HTR-8/SVneo (cell line): ENCODE measurements at places on chromosomes 4 and X.
A peak's percentile ranks its signal among the peaks of the same experiment; 100 is the strongest.

DNA sequence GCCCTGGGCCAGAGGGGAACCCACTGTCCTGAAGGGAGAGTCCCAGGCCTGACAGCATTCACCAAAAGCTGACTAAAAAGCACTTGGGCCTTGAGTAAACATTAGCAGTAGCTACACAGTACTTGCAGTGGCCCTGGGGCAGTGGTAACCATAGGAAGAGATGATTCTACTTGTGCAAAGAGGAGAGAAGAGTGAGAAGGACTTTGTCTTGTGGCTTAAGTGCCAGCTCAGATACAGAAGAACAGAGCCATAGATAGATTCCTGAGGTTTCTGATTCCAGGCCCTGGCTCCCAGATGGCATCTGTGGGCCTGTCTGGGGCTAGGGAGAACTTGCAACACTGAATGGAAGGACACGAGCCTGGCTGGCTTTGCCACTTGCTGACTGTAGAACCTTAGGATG is 100.5 kb downstream of the PTCHD1 start:
- DNase-seq = no peak

- DNase-seq = no peak
Observed at GRCh38 chrX:19745077-19745476, 142.3 kb downstream of the SH3KBP1 start.

DNA sequence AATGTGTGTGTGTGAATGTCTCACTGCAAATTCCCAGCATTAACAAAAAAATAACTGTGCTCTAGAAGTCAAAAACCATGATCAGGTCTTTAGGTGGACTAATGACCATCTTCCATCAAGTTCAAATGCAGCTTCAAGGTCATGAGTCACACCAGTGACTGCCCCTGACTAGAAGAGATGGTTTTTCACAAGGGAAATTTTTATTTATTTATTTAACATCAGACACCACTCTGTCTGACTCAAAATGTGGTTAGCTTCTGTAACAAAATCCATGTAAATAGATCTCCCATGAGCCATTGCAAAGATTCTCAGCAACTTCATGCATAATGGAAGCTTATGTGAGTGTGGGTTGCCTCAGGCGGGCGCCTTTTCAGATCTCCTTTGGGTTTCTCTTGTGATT is 219.2 kb downstream of the KIT start:
- no peak for DNase-seq

DNA sequence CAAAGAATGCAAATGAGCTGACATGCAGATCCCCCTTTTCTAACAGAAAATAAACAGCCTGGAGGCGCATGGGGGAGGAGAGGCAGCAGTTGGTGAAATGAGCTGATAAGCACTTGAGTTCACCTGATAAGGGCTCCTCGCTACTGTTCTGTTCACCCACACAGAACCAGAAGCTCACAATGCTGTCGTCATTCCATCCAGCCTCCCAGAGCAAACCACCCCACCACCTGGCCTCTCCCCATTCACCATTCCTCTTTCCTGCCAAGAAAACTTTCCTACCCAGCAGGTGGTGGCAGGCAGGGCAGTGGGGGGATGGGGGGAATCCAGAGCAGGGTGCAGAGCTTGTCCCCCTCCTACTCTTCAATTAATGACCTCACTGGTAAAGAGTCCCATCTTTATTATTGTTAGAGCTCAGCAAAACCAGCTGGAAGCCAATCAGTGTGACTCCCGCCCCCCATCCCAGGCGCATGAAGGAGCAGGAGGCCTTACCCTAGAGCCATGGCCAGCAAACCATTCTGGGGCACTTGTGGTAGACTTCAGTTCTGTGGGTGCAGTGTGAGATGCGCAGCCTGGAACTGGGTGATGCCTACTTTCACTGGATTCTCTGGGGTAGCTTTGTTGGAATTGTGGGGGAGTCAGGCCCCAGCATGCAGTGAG is 350.3 kb downstream of the ZIC3 start:
- DNase-seq = no peak

DNA sequence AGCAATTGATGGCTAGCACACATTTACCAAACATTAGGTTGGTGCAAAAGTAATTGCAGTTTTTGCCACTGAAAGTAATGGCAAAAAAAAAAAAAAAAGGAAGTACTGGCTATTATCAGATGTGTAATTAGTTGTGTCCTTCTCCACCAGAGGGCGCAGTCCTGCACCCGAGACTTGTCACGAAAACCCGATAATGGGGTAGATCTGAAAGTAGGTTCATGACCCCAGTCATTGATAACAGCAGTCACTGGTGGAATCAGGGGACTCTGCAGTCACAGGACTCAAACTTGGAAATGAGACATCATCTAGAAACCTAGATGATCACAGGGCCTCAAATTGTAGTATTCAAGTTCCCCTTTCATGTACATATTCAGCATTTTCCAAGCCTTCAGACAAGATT is 13.1 kb upstream of the ACOT9 start:
- peak; percentile 73 for DNase-seq

DNA sequence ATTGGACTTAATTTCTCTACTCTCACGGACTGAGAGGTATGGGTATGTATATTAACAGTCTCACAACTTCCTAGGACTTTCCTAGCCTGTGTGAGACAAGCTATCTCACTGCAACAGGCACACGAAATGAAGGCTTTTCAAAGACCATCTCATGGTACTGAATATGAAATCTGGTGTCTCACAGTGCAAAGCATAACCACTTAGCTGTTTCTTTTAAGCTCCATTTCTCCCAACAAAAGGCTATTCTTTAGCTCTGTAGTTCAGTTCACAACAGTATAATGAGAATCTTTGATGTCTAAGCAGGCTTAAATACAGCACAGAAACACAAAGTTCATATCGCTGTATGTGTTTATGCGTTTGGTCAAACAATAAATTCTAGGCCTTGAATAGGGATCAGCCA is 116.2 kb upstream of the PCDH18 start:
- no peak for DNase-seq

- no peak for DNase-seq
Observed at GRCh38 chr4:84647312-84647884, 64.5 kb downstream of the CDS1 start.

DNA sequence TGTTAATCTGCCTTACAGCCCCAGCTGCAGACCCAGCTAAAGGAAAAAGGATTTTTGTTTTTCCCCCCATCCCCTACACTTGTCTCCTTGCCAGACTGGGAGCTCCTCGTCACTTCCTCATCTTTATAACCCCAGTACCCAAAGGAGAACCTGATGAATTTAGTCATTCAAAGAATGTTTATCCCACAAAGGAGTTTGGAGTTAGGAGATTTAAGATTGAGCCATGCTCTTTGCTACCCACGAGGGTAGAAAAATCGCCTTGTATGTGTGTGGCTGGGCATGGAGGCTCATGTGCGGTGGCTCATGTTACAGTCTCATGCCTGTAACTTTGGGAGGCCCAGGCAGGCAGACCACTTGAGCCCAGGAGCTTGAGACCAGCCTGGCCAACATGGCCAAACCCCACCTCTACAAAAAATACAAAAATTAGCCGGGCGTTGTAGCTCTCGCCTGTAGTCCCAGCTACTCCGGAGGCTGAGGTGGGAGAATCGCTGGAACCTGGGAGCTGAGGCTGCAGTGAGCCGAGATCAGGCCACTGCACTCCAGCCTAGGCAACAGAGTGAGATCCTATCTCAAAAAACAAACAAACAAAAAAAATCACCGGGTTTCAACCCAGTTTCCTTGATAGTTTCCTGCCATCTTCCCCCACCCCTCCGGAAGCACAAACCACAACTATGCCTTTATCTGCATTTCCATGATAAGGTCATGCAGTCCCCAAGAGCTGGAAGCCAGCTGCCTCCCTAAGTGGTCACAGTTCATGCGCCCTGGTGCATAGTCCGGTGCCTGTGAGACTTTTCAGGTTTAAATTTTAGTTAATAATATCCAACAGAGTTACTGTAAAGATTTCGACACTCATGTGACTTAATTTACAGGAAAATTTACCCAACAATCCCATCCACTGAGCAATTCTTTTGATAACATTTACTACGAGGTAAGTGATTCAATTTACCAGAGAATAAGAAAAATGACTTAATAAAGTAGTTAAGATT is 1.5 kb downstream of the CFAP97 start:
- no peak for DNase-seq

GRCh38 chr4:147488556-147488955 is 7.7 kb downstream of the EDNRA start:
- DNase-seq = no peak

GRCh38 chr4:149549911-149550310 is 265.7 kb downstream of the IQCM start:
- DNase-seq = peak; percentile 9

GRCh38 chr4:169975838-169976796 is 50.1 kb downstream of the MFAP3L start:
- no peak for DNase-seq

GRCh38 chr4:42482516-42483327 is 85.4 kb downstream of the SHISA3 start:
- no peak for DNase-seq

- DNase-seq = no peak
Observed at GRCh38 chr4:69485130-69485529, 10.6 kb downstream of the UGT2B4 start.

- DNase-seq = no peak
Observed at GRCh38 chrX:24317567-24317966, 3.7 kb upstream of the SUPT20HL2 start.

DNA sequence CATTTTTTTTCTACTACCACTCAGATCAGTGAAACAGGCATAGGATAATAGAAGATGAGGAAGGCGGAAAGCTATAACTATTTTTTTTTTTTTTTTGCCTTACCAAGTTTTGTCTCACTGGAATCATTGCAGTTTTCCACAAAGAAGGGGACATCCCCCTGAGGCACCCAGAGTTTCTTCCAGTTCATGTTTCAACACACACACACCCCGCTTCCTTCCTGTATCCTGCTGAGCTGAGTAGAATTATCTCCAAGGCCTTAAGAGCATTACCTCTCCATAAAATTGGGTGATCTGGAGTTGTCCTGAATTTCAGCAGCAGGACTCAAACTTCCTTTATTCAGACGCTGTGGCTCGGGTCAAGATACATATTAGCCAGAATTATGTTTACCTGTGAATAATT is 111.9 kb downstream of the PALLD start:
- DNase-seq = no peak

DNA sequence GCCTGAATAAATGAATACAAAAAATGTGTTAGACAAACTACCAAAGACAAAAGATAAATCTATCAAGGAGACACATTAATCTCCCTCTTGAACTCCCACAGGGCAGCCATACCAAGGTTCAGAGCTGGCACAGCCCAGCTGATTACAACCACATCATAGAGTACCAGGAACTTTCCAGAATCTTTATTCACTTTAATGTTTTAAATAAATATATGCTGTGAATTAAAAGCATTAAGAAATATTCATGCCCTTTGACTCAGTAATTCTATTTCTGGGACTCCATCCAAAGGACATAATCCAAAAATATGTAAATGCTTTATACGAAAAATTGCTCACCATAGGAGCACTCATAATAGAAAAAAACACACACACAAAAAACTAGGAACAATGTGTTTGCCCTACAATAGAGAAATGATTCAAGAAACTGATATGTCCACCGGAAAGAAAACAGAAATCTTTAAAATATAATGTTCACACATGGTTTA is 126.0 kb downstream of the LDB2 start:
- DNase-seq = no peak

DNA sequence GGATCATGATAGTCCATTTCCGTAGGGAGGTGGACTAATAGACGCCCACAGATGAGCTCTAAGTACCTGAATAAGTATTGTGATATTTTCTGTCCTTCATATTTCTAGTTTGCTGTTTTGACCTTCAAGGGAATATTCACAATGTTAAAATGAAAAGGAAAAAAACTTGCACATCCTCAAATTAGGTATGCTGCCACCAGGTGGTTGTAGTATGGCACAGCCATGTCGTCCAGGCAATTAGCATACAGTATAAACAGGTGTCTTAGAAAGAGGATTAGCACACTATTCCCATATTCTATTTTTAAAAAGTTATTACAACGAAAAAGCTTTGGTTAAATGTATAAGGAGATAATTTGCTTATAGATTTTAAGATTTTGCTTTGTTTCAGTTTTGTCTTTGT is 802.0 kb downstream of the RPA4 start:
- no peak for DNase-seq

- DNase-seq = no peak
Observed at GRCh38 chr4:178556796-178557195, 1114.6 kb upstream of the AGA start.

DNA sequence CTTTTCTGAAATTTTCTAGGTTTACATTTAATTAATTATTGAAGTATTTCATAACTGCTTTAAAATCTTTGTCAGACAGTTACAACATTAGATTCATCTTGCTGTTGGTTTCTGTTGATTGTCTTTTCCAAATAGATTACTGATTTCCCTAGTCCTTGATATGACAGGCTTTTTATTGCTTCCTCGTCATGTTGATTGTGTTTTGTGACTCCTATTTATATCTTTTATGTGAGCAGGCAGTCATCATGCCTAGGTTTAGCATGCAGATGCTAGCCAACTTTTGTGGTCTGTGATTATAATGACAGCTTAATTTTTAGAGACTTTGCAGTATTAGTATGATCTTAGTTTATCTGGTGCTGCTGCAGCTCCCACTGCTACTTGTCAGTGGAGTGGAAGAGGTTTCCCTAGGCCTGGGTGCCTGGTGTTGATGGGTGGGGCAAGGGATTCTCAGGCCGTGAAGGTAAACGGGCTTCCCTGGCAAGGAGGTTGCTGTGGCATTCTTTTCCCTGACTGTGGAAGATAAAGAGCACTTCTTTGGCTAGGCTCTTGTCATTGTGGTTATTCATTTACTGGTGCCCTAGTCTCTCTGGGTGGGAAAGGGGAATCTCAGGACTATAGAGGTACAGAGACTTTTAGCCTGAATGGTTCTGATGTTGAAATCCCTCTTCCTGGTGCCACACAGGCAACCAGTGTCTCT is 65.7 kb downstream of the SERPINA7 start:
- no peak for DNase-seq

GRCh38 chr4:178081896-178082295 is 639.7 kb upstream of the AGA start:
- DNase-seq = no peak

DNA sequence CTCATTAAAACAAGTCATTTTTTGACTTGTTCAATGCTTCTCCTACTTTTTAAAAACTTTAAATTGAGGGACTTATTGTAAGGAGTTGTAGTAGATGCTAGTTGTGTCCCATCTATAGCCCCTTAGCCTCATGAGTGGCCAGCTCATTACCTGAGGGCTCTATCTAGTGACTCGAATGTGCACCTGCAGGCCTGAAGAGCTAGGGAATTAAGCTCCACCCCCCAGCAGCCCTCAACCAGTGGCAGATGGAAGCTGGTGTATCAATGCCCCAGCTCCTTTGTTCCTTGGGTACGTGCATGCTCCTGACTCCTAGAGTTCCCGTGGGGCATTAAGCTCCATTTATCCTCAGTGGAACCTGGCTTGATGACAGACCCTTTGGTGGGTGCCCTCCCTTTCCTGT is 146.7 kb upstream of the FAM9B start:
- no peak for DNase-seq

DNA sequence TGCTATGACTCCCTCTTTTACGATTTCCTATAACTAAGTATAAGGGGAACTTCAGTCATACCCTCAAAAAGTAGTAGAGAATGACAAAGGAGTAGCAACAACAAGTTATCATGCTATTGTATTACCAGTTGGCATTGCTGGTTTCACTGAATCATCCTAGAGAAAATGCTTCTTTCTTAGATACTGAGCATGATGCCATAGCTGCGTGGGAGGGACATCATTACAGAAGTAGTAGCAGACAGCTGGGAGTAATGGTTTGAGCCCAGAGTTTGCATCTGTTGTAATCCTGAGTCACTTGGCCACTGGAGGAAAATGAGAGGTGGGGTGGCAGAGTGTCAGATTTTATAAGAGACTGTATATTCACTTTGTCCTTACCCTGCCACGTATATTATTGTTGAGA is 38.6 kb downstream of the MTMR1 start:
- DNase-seq = peak; percentile 5

- no peak for DNase-seq
Observed at GRCh38 chr4:153205757-153206156, 1.5 kb downstream of the TRIM2 start.

- no peak for DNase-seq
Observed at GRCh38 chr4:175559126-175559525, 252.9 kb downstream of the GPM6A start.
